ENCODE measurements at places on chromosomes 6 and 20.
A peak's percentile ranks its signal among the peaks of the same experiment; 100 is the strongest.

DNA sequence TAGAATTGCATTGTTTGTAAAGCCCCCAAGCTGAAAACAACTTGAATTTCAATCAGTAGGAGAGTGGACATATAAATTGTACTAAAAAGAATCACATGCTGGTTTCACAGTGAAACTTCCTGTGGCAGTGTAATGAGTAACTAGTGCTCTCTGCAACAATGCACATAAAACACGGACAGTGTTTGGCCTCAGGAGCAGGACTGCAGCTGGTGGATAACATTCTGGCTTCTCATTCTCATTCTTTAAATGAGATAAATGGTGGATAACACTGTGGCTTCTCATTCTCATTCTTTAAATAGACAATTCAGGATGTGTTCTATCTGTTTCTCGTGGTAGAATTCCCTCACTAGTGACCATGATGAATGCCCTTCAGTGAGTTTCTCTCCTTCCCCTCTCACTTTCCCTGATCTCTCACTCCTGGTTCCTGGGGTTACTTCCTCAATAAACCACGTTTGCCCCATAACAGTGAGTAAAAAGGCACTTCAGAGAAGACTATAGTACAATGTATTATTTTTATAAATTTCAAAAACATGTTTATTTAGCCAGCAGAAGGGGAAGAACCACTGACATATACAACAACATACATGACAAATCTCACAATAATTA is 59.9 kb downstream of the SLC22A2 start:
- DNase-seq = no peak

DNA sequence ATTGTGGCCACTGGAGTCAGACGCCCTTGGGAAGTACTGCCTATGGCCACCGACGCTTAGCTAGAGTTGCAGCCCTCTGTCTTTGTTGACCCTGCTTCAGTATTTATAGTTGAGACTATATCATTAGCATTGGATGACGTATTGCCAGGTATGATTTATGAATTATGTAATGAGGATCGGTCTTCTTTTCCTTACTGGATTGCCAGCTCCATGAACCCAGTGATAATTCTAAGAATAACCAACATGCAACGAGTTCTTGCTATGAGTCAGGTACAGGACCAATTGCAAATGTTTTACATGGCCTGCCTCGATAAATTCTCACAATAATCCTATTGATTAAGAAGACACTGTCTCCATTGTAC is 63.5 kb downstream of the CLIC5 start:
- DNase-seq = no peak

DNA sequence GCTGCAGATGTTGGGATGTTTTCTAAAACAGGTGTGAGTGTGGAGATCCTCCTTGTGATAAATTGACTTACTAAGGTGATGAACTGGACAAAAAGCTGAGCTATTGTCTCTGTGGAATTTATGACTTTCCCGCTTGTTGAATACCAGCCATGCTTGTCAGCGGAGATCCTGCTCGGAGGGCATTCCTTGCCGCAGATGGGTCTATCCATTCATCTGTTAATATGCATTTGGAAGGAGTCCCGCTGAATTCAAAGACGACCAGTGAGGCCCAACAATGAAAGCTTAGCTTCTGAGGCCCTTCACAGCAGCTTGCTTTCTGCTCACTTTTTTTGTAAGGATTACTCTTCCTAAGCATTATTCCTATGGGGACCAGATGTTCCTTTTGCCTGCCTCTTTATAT is 124.9 kb downstream of the TIAM2 start:
- DNase-seq = no peak

DNA sequence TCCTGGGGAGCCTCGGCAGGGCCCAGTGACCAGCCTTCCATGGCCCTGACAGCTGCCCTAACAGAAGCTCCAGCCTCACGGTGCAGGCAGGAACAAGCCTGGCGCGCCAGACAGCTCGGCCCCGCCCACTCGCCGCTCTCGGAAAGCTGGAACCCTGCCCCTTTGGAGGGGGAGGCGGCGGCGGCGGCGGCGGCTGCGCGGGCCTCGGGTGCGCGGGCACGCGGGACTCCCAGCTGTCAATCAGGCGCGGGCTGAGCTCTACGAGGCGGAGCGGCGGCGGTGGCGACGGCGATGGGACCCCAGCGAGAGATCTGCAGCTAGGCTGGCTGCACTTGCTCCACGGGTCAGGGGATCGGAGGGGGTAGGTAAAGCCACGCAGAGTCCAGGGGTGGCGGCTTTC is at the start of gene NRSN1:
NRSN1 (plus strand) TSS at position 236 of the 400 bp plus-strand sequence. CDS start 8,113 bp downstream, outside the sequence.
- peak; percentile 54 for DNase-seq

- DNase-seq = no peak
Observed at GRCh38 chr6:88145298-88145963, 20.7 kb downstream of the CNR1 start.

DNA sequence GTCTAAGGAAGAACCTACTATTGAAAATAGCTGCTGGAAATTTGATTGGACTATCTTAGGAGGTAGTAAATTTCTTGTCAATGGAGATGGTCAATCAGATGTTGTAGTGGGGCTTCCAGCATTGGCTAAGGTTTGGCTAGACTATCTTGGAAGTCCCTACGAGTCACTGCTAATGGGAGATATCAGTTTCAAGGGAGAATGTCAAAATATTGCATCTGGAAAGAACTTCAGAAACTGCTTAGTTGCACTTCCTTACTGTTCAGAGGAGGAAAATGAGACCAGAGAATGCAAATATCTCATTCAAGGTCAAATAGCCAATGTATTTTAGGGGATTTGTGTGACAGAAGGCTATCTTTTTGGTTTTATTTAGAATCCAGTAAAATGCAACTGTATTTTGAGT is 53.5 kb upstream of the CCN2 start:
- DNase-seq = no peak

DNA sequence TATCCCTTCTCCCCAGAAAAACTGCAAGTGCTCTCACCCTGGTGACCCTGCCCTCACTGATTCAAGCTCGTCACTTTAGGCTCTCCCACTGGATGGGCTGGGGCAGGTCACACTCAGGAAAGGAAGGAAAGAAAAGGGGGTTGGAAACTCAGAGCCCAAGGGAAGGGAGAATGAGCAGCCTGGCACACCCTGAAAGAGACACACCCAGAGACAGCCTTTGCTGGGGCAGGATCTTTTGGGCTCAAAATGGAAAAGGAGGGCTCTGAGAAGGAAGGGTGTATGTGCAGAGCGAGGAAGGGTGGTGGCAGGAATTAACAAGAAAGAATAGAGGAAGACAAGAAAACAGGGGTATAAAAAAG is 2.5 kb downstream of the PPP1R18 start:
- no peak for DNase-seq

- no peak for DNase-seq
Observed at GRCh38 chr20:36917240-36917639, 34.3 kb downstream of the SAMHD1 start.

DNA sequence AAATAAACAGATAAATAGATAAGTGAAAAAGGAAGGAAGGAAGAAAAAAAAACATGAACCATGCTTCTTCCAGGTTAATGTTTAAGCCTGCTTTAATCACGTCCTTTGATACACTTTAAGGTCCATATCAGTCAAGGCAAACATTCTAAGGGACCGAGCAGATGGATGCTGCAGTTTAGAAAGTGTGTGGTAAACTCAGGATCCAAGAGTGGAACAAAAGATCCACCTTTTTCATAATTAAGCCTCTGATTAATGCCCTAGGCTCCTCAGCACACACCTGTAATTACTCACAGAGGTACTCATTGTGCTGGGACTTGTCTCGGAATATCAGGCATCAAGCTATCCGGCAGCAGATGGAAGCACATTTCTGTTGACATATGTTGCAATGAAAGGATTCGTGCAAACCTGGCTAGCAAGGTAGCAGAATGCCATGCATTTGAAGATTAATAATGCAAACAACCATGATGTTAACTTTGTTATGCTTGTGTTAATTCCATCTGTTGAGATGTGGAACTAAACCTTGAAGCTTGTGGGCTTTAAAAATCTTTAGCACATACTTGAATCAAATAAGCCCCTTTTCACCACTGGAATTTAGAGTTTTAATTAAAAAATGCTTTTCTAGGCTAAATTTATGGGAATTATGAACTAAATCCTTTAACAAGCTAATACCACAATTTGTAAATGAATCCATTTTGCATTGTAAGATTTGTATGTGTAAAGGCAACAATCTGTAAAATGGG is 163.7 kb downstream of the RALGAPA2 start:
- peak; percentile 55 for DNase-seq

- no peak for DNase-seq
Observed at GRCh38 chr6:95017922-95018321, 559.4 kb upstream of the MANEA start.

DNA sequence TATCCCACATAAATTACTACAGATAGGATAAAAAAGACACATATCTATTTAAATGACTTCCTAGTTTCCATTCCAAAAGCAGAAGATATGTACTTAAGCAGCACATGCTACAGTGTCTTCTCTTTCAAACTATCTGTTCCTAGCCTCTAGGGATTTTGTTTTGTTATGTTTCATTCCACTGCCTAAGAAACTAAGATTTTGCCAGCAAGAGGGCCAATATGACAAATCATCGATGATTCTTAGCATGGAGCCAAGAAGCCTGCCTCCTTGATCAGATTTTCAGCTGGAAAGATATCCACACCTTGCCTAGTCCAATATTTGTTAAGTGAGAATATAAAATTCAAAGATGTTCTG is 7.0 kb downstream of the SNX5 start:
- no peak for DNase-seq

GRCh38 chr6:7742223-7742785 is 16.4 kb downstream of the BMP6 start:
- peak; percentile 52 for DNase-seq

DNA sequence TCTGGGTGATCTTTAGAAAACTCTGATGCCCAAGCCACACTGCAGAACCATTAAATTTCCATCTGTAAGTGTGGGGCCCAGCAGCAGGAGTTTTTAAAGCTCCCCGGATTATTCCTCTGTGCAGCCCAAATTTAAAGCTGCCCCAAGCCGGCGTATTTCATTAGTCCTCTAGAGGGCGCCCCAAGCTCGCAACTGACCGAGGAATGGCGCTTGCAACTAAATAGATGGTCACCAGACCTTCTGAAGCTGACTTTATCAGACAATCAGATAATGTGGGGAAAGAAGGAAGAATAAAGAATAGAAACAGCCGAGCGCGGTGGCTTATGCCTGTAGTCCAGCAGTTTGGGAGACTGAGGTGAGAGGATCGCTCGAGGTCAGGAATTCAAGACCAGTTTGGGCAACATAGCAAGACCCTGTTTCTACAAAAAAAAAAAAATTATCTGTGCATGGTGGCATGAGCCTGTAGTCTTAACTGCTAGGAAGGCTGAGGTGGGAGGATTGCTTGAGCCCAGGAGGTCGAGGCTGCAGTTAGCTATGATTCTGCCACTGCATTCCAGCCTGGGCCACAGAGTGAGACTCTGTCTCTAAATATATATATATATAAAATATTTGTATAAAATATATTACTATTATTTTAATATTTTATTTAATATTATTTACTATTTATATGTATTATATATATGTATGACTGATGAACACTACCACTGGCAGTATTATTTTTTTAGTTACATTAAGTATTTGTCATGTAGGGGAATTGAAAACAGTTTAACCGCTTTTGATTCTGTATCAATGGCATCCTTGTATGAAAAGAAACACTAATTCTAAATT is 56.0 kb downstream of the OTOR start:
- peak; percentile 60 for DNase-seq
